Stimulated activated naive CD4-positive, alpha-beta T cell treated with Interleukin-2 at 50 U/mL for 16 hours (primary cell): ENCODE measurements at places on chromosomes 6 and 20.

- DNase-seq, result no peak
Observed at GRCh38 chr6:118768441-118768840, 117.0 kb upstream of the CEP85L start.

GRCh38 chr6:156017838-156018237, 562.2 kb upstream of the NOX3 start:
- no peak for DNase-seq

GRCh38 chr6:168367285-168367751, 47.7 kb upstream of the DACT2 start:
- DNase-seq, result no peak

DNA sequence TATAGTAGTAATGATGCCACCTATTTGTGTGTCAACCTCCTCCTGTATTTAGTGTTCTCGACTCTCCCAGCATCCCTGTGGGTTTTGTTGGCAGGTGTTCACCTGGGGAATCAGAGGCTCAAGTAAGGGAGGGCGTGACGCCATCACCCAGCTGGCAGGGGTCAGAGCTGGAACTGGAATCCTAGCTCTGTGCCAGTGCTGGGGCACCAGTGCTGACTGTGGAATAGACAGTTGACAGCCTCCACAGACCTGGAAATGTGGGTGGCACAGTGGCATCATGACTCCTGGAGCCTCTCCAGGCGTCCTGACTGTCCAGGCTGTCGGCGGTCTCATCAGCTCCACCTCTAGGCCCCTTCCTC, 102.8 kb downstream of the SYCP2 start:
- no peak for DNase-seq

- no peak for DNase-seq
Observed at GRCh38 chr6:7157752-7158616, 50.2 kb downstream of the RREB1 start.

- peak; percentile 30 for DNase-seq
Observed at GRCh38 chr6:31681135-31681671, 336 bp upstream of the LY6G5C start.

- no peak for DNase-seq
Observed at GRCh38 chr6:36413489-36414480, 26.3 kb upstream of the ETV7 start.

DNA sequence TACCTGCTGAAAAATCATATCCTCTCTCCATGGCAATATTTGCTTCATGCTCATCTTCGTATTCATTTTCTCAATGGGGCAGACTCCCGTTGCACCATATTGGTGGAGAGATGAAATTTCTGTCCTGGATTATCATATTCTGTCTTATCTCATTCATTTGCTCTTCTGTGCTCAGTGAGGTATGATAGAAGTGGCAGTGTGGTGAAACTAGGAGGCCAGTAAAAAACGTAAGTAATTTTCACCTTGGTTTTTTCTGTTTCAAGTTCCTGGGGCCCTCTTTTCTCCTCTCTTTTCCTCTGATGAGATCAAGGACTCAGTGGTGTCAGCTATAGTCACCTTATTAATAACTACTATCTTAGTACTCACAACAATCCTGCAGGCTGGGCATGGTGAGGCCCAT, 182.5 kb upstream of the HDAC2 start:
- no peak for DNase-seq

DNA sequence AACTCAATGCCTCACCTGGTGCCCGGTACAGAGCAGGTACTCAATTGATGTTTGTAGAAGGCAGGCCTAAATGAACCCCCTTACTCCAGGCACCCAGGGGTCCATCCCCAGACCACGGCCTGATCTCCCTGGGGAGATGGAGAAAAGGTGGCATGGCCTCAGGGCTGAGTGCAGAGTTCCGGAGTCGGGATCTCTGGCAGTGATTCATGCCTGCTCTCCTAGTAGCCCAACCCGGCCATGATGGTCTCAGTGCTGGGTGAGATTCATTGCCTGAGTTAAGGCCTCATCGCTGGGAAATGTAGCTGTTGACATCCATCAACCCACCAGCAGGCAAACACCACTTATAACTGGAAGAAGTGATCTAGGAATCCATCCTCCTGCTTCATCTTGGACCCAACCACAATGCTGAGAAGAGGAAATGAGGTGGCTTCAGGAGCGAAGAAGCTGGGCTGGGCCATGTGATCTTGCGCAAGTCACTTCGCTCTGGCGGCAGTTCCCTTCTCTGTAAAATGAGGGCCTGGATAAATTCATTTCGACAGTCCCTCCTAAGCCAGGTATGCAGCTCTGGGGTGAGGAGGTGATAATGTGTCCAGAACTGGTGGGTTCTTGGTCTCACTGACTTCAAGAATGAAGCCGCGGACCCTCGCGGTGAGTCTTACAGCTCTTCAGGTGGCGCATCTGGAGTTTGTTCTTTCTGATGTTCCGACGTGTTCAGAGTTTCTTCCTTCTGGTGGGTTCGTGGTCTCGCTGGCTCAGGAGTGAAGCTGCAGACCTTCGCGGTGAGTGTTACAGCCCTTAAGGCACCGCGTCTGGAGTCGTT, 24.7 kb downstream of the ETV7 start:
- no peak for DNase-seq

DNA sequence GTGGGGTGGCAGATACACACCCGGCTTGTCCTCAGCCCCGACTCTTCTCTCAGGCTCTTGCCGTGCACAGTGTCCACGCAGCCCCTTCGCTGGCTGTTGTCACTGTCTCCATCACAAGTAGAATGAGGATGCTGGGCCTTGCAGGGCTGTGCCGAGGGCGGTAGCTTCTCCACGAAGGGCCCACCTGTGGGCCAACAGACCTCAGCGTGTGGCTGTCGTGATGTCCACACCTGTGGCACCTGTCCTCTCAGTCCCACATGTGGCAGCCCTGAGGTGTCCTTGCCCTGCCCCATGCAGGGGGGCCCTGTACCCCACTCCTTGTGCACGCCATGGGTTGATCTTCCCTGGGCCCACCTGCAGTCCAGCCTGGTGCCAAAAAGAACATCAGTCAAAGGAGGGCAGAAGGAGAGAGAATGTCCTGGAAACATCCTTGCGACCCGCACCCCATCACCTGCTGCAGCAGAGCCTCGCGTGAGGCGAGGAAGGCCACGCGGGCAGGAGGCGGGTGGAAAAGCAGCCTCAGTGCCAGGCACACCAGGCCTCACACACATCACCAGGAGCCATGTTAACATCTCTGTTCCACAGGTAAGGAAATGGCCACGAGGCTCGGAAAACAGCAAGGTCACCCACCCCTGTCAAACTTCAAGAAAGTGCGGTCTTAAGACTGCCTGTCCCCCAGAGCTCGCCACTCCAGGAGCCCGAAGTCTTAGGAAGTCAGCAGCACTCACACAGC, 22.3 kb upstream of the AFDN start:
- no peak for DNase-seq

GRCh38 chr6:41785689-41786450, 1.6 kb upstream of the TOMM6 start:
- no peak for DNase-seq

DNA sequence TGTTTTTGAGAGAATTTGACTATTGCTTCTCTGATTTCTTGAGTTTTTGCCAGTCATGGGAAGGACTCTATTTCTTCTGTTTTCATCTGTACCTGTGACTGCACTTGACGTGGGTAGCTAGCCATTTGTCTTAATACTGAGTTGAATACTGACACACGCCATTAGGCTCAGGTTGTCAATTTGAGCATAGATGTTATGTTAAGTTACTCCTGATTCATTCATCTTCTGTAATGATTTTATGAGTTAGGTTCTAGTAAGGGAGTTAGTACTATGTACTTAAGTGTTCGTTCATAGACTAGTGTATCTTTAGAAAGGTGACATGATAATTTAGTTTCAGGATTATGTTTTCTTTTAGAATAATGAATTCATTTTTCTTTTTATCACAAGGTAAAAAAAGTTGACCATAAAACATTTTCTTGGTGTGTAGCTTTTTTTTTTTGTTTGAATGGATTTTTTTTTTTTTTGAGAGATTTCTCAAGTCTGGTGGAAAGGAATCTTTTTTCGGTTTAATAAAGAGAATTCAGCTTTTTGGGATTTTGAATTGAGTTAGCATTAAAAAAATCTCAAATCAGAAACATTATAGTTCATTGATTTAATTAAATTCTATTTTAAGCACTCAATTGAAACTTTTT, 1.7 kb downstream of the AFDN start:
- no peak for DNase-seq

GRCh38 chr6:28145231-28145630, 3.5 kb downstream of the ZKSCAN8 start:
- DNase-seq, result no peak

DNA sequence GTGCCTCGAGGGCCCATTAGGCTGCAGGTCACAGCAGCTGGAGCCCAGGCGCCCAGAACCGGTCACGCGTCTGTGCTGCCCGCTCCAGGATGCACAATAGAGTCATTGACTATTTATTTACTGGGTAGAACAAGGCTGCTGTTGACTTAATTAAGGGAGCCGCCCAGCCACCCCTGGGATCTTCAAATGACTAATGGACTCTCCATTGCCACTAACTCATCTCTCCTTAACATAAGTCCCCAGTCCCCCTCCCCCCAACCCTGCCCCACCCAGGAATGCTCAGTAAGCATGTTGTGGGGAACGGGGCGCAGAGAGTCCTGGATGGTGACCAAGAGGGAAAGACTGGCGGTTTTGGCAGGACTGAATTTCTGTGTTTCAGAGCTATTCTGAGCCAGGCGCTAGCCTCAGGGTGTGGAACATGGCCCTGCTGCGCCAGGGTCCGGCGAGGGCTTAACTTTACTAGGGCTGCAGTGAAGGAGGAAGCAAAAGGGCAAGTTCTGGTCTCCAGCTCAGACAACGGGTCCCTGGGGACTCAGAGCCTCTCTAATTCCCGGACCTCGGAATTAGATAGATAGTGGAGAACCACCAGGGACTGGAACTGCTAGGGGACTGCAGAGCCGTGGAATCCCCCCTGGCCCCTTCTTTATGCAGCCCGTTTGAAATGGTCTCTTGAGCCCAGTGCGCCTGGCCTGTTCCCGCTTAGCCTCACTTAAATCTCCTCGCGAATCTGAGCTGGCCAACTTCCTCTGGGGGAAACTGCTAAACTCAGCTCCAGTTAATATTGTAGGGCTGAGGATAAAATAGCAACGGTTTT, 1.5 kb upstream of the GRIK2 start:
- no peak for DNase-seq

DNA sequence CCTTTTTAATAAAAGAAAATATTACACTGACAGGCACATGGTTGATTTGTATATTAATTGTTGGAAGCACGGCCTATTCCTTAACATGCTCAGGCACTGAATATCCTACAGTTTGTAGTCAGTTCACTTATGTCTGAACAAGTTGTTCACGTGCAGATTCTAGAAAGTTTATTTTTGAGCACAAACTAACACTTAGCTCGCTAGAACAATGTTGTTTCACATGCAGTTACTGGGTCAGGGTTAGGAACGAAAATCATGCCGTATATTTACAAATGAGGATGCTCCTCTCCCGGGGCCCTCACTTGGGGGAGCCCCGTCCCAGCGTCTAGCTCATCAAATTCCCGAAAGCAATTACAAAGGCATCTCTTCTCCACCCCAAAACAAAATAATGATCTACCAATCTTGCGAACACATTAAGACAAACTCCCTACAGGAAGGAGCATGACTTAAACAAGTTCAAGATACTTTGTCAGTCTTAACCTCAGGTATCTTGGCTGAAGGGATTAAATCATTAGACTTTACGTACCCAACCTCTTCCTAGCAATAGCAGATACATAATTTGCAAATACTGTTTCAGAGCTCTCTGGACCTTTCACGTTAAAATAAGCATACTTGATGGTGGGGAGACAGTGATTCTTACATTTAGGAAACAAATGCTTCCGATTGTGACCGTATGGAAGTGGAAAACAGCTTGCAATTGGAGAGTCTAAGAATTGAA, 1.5 kb downstream of the MAP7 start:
- no peak for DNase-seq

- DNase-seq, result no peak
Observed at GRCh38 chr6:135115834-135116233, 61.2 kb upstream of the HBS1L start.

GRCh38 chr6:163329991-163330390, 84.5 kb upstream of the QKI start:
- DNase-seq, result no peak

- no peak for DNase-seq
Observed at GRCh38 chr20:48094196-48094749, 309.0 kb upstream of the SULF2 start.

DNA sequence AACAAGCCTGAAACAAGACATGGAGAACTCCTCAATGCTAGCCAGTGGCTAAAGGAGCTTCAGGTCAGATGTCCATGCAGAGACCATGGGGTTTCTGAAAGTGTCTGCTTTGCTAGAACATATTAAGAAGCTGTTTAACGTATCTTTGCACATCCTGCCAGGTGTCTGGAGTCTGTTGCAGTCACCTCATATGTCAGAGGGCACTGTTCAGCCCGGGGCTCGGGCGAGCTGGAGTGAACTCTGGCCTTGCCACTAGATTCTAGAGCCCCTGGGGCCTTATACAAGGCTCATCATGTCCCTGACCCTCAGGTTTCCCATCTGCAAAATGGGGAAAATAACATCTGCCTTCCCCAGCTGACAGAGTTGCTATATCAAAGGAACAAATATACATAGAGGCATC, 59.0 kb downstream of the PRDM1 start:
- no peak for DNase-seq

- no peak for DNase-seq
Observed at GRCh38 chr20:20367575-20368417, at the start of gene INSM1. INSM1 (plus strand) TSS chr20:20368104; CDS start chr20:20368268, 164 bp downstream.

DNA sequence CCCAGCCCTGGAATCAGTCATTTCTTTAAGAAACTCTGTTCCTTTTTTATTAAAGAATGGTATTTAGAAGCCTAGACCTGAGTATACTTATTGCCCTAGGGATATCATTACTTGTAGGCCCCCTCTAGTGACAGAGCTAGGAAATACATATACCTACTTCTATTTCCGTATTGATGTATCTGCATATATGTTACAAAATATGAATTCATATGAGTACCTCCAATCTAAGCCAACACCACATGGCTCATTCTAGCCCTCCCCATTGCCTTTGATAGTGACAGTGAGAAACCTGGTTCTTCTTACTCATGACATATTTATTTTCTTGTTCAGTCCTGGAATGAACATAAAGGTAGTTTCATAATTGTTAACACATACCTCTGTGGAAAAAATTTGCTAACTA, 137.2 kb downstream of the FARS2 start:
- peak; percentile 2 for DNase-seq
